CD4-positive, alpha-beta T cell treated with Interleukin-12 subunit alpha and Interleukin-12 subunit beta, for 1 hour (primary cell): ENCODE measurements at places on chromosomes 4 and X.

- no peak for DNase-seq
These were observed 1523.7 kb downstream of the ARAP2 start for GRCh38 chr4:34720571-34720970.

GRCh38 chr4:99529228-99529627, 18.4 kb downstream of the C4orf17 start:
- no peak for DNase-seq

GRCh38 chrX:54171527-54172250, 11.4 kb downstream of the FAM120C start:
- no peak for DNase-seq

DNA sequence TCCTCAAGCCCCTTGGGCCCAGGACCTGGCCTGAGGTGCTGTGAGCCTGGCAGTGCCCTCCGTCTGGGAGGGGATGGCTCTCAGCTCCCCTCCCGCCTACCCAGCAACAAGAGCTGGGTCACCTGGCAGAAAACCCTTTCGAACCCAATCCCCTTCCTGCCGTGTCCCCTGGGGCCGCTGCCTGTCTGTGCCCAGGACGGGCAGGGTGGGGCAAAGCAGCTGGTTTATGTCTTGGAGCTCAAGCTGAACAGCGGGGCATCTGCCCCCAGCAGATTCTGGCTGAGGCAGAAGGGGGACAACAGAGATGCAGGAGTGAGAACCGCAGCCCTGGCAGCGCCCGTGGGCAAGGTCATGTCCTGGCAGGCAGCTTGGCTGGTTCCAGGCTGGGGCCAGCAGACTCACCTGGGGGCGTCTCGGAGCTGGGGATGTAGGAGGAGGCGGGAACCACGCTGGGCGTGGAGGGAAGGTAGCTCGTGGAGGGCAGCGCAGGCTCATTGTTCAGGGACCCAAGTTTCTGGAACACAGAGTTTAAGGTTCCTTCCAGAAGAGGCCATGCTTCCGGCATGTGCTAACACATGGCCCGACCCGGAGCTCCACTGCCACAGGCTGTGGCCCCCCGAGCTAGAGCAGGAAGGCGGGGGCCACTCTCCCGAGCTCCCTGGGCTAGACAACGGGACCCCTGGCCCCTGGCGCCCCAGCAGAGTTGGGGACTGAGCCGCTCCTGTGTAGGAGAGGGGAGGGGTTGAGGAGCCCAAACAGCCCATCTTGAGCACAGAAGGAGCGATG, 24.2 kb downstream of the NELFA start:
- DNase-seq, result no peak

- no peak for DNase-seq
These were observed 47.2 kb upstream of the ELOVL6 start for GRCh38 chr4:110245577-110245976.

DNA sequence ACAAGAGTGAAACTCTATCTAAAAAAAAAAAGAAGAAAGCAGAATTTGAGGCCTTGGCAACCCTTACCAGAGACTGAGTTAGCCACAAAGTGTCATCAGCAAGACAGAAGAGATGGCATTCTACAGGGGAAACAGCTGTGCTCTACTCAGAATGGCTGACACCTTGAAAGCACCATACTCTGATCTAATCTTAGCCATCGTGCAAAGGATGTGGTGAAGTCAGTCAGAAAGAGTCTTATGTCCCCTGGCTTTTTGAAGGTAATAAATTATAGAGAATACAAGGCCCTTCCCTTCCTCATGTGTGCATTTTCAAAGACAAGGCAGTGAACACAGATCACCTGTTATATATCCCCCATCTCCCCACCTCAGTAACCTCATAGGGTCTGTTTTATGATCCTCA, 13.2 kb downstream of the CLNK start:
- peak; percentile 50 for DNase-seq
